Renal cortical epithelial cell (primary cell): ENCODE measurements at places on chromosomes 7 and 10. TPM values are rescaled to one million over a fixed set of nuclear protein-coding genes. Genes with fewer than 3 reads are reported as not detected.

GRCh38 chr7:83749495-83749894 lies 100.6 kb upstream of the SEMA3E start:
- DNase-seq, result no peak

The ABCB1 gene
- 60.6 and 723 TPM in 2 replicates for total RNA-seq

DNA sequence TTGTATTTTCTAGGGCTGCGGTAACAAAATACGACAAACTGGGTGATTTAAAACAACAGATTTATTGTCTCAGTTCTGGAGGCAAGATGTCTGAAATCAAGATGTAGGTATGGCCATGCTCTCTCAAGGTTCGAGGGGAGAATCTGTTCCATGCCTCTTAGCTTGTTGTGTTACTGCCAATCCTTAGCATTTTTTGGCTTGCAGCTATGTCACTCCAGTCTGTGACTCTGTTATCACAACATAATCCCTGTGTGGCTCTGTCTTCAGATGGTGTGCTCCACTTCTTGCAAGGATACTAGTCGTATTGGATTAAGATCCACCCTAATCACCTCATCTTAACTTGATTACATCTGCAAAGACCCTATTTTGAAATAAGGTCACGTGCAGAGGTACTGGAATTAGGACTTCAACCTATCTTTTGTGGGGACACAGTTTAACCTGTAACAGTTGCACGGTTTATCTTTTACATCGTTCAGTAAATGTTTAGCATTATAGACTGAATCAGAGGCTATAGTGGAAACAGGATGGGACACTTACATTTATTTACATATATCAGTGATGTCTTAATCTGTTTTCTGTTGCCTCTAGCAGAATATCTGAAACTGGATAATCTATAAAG lies 3.1 kb downstream of the C1GALT1 start:
- no peak for DNase-seq

GRCh38 chr7:95599069-95599468 lies 2.8 kb upstream of the PDK4 start:
- no peak for DNase-seq

- no peak for DNase-seq
These were observed 13.2 kb upstream of the FAM107B start for GRCh38 chr10:14787938-14788337.

DNA sequence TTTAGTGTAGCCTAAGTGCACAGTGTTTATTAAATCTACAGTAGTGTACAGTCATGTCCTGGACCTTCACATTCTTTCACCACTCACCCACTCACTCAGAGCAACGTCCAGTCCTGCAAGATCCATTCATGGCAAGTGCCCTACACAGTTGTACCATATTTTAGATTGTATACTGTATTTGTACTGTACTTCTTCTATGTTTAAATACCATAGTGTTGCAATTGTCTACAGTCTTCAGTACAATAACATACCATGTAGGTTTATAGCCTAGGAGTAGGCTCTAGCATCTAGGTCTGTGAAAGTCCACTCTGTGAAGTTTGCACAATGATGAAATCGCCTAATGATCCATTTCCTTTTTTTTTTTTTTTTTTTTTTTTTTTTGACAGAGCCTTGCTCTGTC lies 12.0 kb downstream of the EEPD1 start:
- DNase-seq, result no peak
